ENCODE measurements at places on chromosomes 16 and 17.
A peak's percentile ranks its signal among the peaks of the same experiment; 100 is the strongest.

DNA sequence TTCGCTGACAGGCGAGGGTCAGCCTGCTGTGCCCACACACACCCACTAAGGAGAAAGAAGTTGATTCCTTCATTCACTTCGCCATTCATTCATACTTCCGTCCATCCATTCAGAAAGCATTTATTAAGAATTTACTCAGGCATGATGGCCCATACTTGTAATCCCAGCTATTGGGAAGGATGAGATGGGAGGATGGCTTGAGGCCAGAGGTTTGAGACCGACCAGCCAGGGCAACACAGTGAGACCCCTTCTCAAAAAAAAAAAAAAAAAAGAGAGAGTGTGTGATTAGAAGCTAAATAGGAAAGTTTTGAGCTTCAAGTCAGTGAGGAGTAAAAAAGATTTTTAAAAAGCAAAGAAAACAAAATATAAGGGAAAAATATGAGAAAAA is 8.7 kb downstream of the CES2 start:
- no peak for DNase-seq

- no peak for DNase-seq
Observed at GRCh38 chr17:73667181-73667959, 23.1 kb upstream of the SDK2 start.

DNA sequence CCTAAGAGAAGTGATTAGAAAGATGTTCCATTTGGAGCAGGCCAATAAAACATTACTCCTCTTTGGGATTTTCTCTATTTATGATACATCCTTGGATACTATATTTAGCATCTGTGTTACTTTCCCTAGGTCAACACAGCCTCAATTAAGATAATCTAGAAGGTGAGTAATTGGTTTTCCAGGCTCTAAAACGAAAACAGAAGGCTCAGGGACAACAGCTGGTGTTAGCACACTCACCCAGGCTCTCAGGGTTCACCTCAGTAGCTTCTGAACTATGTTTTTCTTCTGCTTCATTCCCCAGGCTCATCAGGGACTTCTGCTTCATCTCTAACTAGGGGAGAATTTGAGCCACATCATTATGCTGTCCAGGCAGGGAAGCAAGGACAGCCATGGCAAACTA is 76.6 kb downstream of the ZZEF1 start:
- no peak for DNase-seq

GRCh38 chr17:39671651-39672521 is 3.6 kb downstream of the PNMT start:
- DNase-seq, result no peak

GRCh38 chr16:74107795-74108610 is 188.6 kb upstream of the PSMD7 start:
- DNase-seq, result peak; percentile 7

GRCh38 chr16:57600952-57601580 is 27.4 kb upstream of the ADGRG1 start:
- no peak for DNase-seq

GRCh38 chr17:66426397-66427033 is 124.1 kb downstream of the PRKCA start:
- DNase-seq, result no peak

DNA sequence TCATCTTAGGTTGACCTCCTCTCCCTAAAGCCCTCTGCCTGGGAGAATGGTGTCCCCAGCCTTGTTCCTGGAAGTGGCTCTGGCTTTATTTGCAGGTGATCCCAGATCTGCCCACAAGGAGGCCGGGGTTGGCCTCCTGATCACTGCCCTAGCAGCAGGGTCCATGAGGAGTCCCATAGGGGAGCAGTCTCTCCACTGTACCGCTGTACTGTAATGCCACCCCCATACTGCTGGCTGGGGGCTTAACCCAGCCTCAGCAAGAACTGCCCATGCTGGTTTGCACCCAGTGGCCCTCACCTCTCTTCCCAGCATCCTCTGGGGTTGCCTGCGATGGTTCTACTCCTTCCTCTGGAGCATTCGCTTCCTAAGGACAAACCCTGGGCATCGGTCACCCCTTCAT is 39.1 kb downstream of the PSME3IP1 start:
- DNase-seq, result peak; percentile 49

- DNase-seq, result no peak
Observed at GRCh38 chr17:48478224-48479013, 48.4 kb upstream of the SKAP1 start.

DNA sequence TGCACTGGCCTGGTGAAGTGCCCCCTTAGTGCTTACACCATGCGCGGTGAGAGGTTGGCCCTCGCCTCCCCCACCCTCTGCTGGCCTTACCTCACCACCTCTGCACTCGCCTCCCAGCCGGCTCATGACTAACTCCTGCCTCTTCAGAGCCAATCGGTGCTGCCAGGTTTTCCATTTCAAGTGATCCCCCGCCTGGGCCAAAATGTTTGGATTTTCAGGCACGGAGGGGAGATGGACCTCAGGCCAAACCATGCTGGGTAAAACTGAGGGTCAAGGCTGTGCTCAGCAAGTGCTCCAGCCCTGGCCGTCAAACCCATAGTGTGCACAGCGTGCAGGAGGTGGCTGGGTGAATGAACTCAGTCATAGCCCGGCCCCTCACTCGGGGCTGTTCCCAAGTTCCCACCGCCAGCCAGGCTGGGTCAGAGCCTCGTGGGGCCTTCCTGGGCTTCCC is 175.4 kb downstream of the SEC14L1 start:
- DNase-seq, result peak; percentile 86

- peak; percentile 95 for DNase-seq
Observed at GRCh38 chr17:73192894-73193701, at the start of gene COG1. COG1 (plus strand) TSS chr17:73193055; CDS start chr17:73193070, 15 bp downstream.

DNA sequence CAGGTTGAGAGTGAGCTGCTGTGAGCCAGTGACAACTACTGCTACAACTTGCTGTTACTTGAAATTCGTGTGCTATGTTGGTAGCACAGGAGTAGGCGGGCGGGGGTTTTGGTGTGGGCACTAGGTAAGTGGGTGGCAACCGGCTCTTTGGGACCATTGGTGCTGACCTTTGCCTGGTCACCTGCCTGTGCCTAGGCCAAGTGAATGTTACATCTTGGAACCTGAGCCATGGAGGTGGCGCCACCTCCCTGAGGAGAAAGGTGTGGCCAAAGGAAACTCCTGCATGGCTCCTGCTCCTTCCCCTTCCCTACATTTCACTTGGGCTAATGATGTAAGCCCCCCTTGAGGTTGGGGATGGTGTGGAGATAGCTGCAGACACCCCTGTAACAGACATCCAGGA is 25.4 kb upstream of the ARHGAP23 start:
- no peak for DNase-seq

DNA sequence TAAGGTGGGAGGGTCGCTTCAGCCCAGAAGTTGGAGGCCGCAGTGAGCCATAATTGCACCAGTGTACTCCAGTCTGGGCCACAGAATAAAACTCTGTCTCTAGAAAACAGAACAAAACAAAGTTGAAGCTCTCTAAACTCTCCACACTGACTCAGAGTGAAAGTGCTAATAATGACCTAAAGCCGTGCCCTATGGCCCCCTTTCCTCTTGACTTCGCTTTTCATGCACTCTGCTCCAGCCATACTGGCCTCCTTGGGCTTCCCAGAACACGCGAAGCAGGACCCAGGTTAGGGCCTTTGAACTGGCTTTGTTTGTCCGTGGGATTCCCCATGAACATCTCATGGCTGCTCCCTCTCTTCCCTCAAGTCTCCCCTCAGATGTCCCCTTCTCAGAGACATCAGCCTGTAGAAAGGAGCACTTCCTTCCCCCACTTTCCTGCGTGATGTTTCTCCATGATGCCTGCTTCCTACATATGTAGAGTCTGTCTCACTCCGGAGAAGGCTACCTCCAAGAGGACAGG is 18.6 kb upstream of the SPN start:
- DNase-seq, result no peak

- DNase-seq, result no peak
Observed at GRCh38 chr16:19843371-19843770, 41.3 kb downstream of the GPRC5B start.

GRCh38 chr17:81183807-81184206 is 17.8 kb upstream of the AATK start:
- no peak for DNase-seq

DNA sequence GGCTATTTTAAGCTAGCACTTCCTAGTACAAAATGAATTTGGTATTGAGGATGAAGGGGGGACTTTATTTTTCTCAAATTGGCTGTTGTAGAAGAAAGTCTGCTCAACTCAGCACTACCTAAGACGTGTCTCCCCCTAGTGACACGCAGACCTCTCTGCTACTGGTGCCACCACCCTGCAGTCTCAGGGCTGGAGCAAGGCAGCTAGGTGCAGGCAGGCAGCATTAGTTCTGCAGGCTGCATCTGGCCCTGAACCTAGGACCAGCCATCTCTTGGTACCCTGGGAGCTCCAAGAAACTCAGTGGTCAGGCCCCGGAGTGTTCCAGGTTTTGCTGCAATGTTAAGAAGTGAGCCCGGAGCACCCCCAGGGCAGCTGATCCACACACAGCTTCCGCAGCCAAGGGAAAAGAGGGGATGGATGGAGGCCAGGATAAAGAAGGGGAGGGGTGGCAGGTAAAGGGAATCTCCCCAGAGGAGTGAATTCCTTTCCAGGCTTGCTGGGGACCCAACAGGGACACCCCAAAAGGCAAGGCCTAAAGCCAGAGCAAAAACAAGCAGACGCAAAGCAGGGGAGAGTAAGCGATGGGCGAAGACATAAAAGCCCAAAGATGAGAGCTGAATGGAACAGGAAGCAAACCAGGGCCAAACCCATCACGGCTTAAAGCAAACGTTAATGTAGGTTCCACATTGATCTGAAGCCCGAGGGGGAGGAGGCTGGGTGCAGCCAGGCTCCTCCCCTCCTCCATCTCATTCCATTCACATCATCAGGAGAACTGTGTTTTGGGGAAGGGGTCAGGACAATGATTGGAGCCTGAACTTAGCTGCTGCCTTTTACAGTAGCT is 200.5 kb downstream of the ZFHX3 start:
- DNase-seq, result peak; percentile 26

GRCh38 chr16:67773569-67774456 is 32.5 kb downstream of the RANBP10 start:
- DNase-seq, result no peak

DNA sequence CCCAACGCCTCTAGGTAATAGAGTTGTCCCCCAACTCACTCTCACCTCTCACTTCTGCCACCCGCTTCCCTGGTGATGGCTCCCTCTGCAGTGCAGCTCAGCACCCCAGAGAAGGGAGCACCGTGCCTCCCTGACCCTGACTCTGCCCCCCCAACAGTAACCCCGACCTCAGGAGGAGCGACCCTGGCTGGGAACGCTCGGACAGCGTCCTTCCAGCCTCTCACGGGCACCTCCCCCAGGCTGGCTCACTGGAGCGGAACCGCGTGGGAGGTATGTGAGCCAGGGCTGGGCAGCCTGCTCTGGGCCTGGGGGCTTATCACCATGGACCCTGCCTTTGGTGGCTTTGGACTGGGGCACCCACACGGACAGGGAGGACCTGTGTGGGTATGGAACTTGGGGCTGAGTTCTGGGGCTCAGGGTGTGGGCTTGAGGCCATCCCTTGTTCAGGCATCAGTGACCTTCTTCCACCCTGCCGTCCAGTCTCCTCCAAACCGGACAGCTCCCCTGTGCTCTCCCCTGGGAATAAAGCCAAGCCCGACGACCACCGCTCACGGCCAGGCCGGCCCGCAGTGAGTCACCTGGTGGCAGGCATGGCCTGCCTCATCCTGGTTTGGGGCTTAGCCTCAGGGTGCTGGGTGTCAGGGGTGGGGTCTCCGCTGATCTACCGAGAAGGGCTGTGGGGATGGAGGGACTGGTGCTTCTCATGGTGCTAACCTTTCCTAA is 6.7 kb upstream of the C17orf107 start:
- no peak for DNase-seq

GRCh38 chr17:74427048-74427762 is 4.7 kb upstream of the GPRC5C start:
- DNase-seq, result no peak

DNA sequence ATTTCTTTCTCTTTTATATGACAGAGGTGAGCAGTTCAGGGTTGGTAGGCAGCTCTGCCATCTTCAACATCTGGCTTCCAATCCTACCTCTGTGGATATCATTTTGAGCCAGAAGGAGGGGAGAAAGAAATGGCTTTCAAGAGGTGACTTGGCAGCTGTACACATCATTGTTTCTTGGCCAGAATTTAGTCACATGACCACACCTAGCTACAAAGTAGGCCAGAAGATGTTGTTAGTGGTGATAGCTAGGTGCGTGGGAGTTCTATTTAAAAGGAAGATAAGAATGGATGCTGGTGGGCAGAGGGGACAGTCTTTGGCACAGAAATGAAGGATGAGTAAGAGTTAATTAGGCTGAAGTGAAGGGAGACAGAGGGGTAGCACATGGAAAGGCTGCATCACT is 29.2 kb upstream of the MPHOSPH6 start:
- no peak for DNase-seq

DNA sequence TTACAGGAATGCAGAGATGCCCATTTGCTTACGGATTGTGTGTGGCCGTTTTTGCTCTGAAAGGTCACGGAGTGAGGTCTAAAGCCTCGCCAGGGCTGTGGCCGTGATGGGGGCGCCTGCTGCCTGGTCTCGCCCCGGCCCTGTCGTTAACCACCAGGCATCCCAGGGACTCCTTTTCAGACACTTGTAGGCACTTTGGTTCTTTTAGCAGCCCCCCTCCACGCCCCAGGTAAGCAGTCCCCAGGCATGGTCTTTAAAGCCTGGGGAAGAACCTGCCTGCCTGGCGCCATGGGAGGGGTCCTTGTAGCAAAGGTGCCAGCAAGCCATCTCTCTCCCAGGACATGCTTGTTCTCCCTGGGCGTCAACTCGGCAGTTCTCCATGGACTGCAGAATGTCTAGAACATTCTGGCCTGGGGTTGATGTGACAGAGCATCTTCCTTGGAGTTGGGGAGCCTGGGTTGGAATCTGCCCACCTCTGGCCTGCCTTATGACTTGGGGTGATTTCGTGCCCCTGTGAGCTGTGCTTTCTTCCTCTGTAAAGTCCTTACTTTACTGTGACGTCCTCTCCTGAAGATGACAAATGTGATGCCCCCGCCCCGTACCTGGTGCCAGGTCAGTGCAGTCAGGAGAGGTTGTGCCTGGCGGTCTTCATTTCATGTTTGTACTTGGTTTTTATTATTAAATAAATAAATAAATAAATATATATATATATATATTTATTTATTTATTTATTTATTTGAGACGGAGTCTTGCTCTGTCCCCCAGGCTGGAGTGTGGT is 5.4 kb downstream of the KCTD5 start:
- no peak for DNase-seq

GRCh38 chr16:51527349-51527748 is 376.3 kb upstream of the SALL1 start:
- DNase-seq, result no peak

DNA sequence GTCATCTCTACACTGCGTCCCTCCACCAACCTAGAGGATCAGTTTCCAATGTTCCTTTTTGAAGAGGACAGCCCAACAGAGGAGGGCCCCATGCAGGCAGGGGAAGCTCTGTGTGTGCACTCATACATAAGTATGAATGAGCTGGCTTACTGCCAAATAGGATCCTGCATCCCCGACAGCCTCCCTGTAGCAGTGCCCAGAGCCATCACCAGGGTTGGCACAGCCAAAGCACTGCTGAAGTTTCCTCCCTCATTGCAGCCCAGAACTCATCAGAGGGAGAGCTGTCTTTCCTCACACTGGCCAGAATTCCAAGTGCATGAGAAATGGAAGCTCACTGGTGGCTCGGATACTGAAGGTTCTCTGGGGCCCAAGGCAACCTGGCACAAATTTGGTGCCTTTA is 114.4 kb downstream of the ASIC2 start:
- DNase-seq, result no peak

Data from H54 (cell line).